Hindlimb muscle (tissue), 1 donor: ENCODE measurements at places on chromosomes 16 and 17.

GRCh38 chr17:50189550-50190292 lies 11.7 kb downstream of the COL1A1 start:
- peak; percentile 75 for DNase-seq

DNA sequence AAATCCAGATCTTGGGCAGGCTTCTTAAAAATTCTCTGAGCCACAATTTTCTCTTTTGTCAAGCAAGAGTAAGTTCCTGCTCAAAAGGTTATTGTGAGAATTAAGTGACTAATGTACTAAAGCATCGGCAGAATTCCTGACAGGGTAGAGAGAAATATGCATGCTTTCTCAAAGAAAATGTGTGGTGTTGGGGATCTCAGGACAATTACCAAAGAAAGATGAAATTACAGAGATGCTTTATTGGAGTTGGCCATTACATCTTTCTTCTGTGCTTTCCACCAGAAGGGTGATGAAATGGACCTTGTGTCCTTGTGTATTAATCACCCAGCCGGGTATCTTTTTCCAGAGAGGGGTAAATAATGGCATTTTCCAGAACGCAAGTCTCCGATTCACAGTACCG lies 1.7 kb upstream of the USP43 start:
- DNase-seq, result no peak

GRCh38 chr17:82941021-82942001 lies 101.5 kb upstream of the ZNF750 start:
- no peak for DNase-seq

- no peak for DNase-seq
Observed at GRCh38 chr17:43891851-43892646, 15.3 kb downstream of the MPP2 start.

DNA sequence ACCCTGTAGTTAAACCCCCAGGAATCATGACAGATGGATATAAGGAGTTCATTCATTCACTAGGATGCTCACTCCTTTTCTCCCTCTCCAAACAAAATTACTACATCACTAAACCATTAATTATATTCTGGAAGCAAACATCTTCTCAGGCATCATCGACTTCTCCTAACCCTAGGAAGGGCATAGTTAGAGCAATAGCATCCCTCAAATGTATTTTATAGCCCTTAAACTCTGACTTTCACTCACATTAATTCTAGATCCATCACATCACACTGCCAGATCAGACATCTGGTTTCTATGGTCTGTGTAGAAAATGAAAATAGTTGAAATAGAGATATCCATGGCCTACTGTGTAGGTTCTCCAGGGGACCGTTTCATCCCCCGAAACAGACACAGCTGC lies 143.9 kb downstream of the HS3ST3A1 start:
- no peak for DNase-seq

GRCh38 chr16:72890587-72890986 lies 157.3 kb downstream of the ZFHX3 start:
- no peak for DNase-seq

- DNase-seq, result peak; percentile 51
Observed at GRCh38 chr16:83701494-83701893, 106.3 kb upstream of the HSBP1 start.

DNA sequence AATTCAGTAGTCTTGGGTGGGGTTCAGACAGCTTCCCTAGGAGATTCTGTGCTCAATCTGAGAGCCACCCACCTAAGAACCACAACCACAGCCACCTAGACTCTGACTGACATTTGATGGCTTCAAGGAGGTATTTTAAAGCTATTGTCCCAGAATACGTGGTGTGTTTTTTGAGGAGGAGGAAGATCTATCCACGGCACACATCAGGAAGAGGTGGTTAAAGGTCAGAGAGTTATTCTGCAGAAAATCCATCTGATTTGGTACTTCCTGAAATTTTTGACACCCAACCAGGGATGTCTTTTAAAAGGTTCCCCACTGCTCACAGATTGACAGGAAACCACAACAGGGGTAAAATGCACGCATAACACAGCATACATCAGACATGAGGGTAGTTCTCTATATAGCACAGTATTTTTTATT lies 25.1 kb downstream of the SMARCE1 start:
- DNase-seq, result no peak

- DNase-seq, result no peak
Observed at GRCh38 chr16:58850019-58850677, 116.0 kb upstream of the GOT2 start.

DNA sequence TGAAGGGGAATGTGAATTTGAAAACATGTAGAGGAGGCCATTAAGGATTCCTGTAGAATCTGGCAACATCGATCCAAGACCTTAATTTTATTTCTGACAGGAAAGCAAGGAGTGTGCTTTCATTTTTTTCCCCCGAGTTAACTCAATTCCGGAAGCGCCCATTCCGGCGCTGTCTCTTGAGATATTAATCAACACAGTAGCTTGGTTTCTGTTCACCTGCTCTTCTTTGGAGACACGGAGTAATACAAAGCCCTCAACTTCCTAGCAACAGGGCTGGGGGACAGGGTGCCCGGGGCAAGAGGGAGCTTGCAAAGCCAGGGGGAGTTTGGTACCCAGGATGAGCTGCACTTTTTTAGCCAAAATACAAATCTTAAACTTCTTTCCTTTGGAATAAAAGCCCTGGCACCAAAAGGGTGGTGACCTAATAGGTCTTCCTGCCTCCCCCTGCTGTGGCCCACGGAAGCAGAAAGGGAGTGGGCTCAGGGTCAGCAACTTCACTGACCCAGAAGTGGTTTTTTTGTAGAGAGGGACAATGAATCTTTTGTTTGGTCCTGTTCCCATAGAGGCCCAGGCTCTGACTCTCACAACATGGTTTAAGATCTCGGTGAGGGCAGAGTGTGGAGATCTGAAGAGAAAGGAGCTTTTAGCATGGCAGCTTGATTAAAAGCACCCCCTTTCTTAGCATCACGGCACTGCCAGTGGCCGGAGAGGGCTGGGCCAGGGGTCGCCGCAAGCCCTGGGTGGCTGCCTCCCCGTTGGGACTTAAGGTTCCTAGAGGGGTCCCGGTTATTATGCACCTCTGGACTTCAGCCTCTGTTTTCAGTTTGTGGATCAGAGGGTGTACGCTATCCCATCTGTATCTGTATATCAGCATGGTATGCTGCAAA lies 207.3 kb downstream of the CCDC182 start:
- DNase-seq, result no peak

DNA sequence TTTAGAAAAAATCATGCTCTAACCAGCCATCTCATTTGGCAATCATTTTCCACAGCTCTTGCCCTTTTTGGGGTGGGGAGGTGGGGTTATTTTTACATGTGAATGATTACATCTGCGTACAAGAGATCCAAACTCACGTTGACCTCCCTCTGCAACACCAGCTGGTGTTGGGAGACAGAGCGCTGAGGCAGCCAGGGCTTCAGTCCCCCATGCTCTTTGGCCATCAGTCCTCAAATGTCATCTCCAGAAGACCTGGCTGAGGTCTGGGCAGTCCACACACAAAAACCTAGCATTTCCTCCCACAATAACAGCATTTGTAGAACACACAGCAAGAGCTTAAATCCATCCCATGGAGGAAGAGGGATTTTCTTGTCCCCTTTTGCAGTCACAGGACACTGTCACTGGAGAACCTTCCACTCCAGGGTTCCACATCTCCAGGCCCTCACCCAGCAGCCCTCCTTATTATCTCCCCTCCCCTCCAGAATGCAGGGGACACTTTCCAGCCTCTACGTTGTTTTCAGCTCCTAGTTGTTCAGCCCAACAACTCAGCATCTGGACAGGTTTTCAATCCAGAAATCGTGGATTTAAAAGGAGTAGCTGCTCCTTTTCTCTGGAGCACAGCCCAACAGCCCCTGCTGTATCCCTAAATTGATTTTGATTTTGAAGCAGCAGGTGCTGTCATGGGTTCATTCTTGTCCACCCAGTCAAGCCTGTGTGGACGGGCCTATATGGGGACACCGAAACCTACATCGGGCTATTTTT lies 21.1 kb downstream of the MEOX1 start:
- peak; percentile 61 for DNase-seq

DNA sequence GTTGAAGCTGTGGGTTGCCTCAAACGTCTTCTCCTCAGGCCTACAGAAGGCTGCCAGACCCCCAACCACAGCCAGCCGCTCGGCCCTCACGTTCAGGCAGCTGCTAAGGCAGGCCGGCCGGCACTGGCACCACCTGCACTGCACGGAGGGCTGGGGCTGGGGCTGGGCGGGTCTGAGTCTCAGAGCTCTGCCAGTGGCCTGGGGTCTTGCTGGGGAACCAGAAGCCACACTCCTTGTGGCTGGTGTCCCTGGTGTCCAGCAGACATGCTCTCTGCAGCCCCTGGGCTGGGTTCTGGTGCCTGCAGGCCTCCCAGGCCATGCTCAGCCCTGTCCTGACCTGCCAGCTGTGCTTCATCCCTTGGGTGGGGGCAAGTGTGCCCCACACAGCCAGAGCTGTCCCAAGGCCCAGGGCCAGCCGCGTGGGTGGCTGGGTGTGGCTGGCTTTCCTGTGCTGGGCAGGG lies 42.0 kb downstream of the BAHCC1 start:
- no peak for DNase-seq

DNA sequence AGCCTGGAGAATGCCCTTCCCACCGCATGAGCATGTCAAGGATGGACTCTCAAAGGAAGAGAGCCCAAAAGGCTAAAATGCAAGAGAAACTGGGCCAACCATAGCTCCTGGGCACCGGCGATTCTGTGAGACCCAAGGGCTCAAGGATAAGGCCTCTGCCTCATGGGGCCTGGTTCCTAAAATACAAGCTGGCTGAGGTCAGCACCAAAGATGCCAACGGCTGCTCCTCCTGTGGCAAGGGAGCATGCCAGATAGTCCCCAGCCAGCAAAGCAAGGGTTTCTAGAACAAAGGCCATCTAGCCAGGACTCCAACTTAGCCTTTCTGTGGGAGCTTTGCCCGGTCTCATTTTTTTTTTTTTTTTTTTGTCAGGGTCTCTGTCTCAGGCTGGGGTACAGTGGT lies 20.1 kb downstream of the GPRC5B start:
- DNase-seq, result no peak

DNA sequence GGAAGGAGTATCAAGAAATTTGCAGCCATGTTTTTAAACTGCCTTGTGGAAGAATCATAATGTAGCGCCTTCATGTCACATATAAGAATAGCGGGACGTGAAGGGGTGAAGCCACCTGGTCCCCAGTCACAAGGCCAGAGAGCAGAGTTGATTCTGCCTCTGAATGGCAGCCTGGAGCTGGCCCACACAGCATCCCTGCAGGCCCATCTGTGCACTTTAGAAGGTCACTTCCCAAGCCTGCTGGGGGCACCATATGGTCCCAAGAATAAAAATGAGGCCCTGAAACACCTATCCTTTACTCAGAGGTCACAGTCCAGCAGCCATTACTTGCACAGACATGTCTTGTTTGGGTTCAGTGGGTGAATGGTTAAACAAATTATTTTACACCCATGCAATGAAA lies 15.0 kb downstream of the CD300E start:
- DNase-seq, result no peak

DNA sequence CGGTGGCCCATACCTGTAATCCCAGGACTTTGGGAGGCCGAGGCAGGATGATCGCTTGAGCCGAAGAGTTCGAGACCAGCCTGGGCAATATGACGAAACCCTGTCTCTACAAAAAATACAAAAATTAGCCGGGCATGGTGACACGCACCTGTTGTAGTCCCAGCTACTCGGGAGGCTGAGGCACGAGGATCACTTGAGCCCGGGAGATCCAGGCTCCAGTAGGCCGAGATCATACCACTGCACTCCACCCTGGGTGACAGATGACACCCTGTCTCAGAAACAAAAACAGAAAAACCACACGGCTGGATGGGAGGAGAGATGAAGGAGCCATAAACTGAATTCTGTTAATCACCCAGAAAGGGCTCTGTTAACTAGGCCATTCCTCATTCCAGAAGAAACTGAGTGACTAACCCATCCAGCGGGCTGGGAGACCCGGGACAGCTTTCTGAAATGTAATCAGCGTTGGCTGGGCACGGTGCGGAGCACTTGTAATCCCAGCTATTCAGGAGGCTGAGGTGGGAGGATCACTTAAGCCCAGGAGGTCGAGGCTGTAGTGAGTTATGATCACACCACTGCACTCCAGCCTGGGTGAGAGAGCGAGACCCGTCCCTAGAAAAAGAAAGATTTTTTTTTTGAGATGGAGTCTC lies 641 bp upstream of the NT5C3B start:
- no peak for DNase-seq

GRCh38 chr16:87101903-87102302 lies 215.3 kb downstream of the C16orf95 start:
- DNase-seq, result no peak

DNA sequence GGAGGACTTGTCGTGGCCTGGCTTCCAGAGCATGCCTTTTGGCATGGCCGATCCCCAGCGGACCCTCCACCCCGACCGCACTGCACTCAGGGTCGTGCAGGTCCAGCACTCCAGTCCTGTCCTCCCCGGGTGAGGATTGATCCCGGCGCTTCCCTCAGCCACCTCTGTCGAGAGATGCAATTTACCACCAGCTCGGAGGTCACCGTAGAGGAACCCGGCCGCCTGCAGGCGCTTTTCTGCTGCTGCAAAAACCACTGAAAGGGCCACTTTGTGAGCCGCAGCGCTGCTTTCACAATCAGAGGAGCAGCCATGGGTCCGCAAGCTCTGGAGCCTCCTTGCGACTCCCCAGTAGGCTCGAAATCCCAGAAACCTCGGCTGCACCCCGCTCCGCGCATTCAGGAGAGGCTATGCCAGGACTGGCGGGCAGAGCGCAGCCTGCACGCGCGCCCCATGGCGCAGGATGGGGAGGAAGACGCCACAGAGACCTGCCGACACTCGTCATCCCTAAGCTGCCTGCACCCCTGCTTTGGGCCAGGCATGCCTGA lies 134.2 kb downstream of the HS3ST2 start:
- no peak for DNase-seq

GRCh38 chr16:71426069-71426879 lies 15.6 kb downstream of the TLE7 start:
- DNase-seq, result no peak

- DNase-seq, result no peak
Observed at GRCh38 chr16:19885451-19886072, 914 bp upstream of the GPRC5B start.

DNA sequence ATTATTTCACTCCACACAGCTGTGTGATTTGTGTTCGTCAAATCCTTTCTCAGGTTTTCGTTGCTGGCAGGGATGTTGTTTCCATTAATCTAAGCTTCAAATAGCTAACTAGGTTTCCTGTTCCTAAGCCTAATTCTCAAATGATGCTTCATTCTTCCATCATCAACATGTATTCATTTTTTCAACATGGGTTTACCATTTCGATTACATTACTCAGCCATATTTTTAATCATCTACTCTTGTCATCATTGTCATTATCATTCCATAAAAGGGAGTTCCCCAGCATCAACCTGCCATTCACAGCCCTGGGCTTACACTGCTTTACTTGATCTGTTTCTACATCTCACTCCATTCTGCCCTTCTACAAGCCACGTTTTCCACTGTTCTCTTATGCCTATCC lies 33.3 kb upstream of the ANKFN1 start:
- no peak for DNase-seq

- DNase-seq, result no peak
Observed at GRCh38 chr17:30212750-30213149, 22.7 kb downstream of the SLC6A4 start.

GRCh38 chr16:82201926-82202325 lies 31.9 kb upstream of the MPHOSPH6 start:
- DNase-seq, result no peak

DNA sequence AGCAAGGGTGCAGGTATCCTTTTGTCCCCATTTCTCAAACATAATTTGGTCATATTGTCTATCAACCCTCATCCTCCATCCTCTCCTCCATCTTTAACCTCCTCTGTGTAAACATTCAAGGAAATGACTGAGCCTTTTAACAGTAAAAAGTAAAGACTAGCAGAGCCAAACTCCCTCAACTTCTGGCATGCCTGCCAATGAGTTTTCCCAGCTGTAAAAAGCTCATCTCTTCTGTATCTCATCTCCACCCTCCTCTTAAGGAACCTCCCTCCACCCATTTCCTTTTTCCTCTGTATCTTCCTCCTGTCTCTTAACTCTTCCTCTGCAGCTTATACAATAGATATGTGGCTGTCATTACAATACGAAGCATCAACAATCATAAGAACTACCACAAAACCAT lies 76.9 kb upstream of the PSMD7 start:
- no peak for DNase-seq
